Urinary bladder (tissue), 4 donors: ENCODE measurements at places on chromosomes 7 and 10. TPM values are rescaled to one million over a fixed set of nuclear protein-coding genes. Genes with fewer than 3 reads are reported as not detected.

GRCh38 chr7:3943779-3944520 is 642.9 kb downstream of the SDK1 start:
- no peak for DNase-seq

TSPAN12 gene
- total RNA-seq = 29.4 TPM

PPP3CB gene
- 93.4 TPM for total RNA-seq

SPDYE6 gene
- total RNA-seq = not detected

DNA sequence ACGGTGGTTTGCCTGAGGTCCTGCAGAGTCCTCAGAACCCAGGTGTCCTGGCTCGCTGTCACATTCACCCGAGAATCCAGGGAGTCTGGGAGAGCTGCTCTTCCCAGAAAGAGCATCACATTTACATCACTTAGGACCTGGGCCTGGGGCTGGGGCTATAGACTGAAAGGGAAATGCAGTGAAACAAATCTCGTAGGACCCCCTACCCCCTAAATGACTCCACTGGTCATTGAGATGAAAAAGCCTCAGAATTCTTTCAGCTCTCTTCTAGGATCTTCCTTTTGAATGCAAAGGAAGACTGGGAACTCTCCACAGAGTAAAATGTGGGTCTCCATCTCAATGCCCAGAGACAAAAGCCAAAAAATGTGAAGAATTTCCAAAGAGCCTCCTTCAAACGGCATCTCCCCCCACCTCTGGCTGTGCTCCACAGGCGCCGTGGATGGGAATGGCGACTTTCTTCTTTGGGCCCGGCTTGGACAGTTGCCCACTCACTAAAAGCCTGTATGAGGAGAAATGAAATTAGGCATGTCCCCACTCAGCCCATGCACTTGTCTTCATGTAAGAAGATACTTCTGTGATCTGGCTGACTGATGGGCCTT is 49.0 kb upstream of the PODXL start:
- DNase-seq = no peak
